ENCODE measurements at places on chromosomes 1 and 21. TPM values are rescaled to one million over a fixed set of nuclear protein-coding genes. Genes with fewer than 3 reads are reported as not detected.

GRCh38 chr1:54464477-54465146 is 58.4 kb upstream of the SSBP3 start:
- peak; percentile 52 for ATAC-seq

DNA sequence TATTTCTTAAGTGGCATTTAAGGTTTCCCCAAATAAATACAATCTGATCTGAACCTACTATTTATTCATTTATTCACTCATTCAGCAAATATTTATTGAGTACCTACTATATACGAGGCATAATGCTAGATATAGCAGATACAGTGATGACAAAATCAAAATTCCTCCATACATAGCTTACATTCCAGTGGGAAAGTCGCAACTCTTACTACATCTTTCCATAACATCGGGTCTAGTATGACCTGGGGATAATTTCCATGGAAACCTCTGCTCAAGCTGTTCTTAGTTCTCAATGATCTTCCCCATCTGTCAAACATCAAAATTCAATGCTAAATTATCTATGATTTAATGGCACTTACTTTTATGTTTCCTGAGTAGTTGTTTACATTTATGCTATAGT is 70.8 kb upstream of the PRKACB start:
- no peak for ATAC-seq

- ATAC-seq: no peak
Observed at GRCh38 chr1:27577504-27578188, 26.3 kb downstream of the AHDC1 start.

- no peak for ATAC-seq
Observed at GRCh38 chr1:14662116-14662515, 63.6 kb downstream of the KAZN start.

The FMO2 gene
- total RNA-seq: not detected

The EFNA3 gene
- total RNA-seq: 10.8 TPM
